Stimulated activated naive CD4-positive, alpha-beta T cell treated with Interleukin-2 at 50 U/mL for 16 hours (primary cell): ENCODE measurements at places on chromosomes 3 and 15.

DNA sequence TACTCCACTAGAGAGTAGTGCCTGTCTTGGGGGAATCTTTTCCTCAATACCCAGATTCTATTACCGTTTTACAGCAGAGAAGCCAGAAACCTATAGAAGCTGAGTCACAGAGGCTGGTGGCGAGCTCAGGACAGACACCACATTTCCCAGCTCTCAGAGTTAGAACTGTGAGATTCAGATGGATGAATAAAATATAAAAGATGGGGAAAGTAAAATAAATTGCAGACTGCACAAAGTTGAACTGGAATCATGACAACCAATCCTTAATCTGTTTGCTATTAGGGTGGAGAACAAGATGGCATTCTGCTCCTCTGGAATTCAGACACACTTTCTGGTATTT lies 40.5 kb upstream of the CMSS1 start:
- no peak for DNase-seq

DNA sequence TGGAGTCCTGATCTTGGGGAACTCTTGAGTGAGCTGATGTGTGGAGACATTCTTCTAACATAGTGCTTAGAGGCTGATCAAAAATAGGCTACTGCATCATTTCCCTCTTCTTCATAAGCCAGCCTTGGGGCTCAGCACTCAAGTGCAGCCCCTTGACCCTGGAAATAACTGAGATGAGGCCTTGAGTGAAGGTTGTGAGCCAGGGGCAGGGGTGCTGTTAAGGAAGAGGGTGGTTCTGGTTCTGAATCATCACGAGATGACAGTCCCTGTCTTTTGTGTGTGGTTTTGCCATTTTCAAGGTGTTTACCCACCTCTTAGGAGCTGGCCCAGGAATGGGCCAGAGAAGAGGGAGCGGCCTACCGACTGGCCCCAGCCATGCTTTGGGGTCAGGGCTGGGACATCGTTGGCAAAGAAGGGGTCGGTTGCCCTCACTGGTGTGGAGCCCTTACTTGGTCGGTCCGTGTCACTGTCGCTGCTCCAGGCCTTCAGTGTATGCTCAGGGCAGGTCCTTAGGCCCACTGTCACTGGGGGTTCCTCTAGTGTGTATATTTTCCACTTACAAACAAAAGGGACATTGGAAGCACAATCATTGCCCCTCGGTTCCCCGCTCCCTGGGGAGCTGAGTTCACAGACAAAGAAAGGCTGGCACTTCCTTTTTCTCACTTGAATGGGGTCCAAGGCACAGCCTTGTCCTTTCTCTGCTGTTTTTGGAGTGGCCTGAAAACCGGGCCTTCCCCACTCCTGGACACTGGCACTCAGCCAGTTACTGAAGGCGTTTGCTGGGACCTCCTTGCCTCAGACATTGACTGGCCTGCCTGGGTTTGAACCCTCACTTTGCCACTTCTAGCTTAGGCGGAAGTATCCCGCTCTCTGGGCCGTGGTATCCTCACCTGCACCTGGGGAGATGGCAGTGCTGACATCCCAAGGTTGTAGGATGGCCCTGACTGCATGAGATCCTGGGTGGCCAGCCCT lies 46.6 kb downstream of the SLC6A6 start:
- no peak for DNase-seq

DNA sequence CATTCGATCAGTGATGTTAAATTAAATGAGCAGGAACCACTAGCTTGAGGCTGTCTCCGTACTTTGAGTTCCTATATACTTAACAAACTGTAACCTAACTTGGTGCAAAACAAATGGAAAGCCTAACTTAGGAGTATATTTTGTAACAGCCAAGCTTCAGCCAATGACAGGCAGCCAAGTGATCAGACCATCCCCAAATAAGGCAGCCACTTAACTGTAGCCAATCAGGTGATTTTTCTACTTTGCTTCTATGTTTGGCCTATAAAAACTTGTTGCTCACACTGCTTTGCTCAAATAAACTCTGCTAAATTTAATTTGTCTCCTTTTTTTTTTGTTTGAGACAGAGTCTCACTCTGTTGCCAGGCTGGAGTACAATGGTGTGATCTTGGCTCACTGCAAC lies 19.3 kb upstream of the ZNF770 start:
- no peak for DNase-seq

GRCh38 chr15:52008698-52009434 lies 10.2 kb upstream of the MAPK6 start:
- DNase-seq = no peak

DNA sequence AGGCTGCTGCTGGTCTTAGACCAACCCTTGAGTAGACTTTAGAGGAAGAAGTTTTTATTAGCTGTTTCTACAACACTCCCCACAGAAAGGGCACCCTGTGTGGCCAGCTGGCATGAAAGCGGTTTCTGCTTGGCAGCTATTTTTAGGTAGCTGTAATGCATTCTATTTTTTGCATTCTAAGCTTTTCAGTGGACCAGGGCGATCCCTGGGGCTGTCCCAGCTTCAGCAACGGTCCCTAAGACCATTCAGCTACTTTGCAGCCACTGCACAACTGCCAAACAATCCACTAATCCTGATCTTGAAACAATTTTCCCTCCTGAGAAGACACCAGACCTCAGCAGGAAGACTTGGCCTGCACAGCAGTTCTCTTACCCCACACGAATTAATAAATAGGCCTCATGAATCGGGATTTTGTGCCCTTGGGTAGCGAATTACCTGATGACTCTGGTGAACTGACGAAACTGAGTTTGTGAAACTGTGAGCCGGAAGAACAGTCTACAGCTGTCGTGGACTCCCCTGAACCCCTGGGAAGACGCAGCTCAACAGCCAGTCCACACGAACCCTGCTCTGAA lies 14.6 kb upstream of the TFRC start:
- no peak for DNase-seq

DNA sequence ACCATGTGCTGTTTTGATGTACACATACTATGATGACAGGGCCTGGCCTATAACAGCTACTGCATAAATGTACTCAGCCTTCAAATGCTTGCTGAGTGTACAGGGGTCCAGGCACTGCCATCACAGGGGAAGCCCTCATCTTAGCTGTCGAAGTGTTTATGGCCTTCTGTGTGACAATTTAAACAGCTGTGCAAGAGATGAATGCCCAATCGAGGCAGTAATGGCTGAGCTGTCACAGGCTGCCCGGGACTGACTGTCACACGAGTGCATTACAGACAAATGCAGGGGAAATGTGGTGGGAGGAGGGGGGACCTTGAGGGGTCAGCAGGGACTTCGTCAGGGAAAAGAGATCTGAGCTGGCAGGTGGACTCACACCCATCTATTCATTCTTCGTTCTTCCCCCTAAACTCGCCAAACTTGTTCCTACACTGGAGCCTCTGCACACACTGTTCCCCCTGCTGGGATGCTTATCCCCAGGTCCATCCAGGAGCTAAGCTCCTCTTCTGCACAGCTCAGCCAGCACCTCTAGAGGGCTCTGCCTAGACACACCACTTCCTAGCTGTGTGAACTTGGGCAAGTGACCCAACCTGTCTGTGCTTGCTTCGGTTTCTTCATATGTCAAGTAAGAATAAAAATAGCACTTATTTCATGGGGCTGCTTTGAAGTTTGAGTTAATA lies 156.2 kb upstream of the IQSEC1 start:
- no peak for DNase-seq

DNA sequence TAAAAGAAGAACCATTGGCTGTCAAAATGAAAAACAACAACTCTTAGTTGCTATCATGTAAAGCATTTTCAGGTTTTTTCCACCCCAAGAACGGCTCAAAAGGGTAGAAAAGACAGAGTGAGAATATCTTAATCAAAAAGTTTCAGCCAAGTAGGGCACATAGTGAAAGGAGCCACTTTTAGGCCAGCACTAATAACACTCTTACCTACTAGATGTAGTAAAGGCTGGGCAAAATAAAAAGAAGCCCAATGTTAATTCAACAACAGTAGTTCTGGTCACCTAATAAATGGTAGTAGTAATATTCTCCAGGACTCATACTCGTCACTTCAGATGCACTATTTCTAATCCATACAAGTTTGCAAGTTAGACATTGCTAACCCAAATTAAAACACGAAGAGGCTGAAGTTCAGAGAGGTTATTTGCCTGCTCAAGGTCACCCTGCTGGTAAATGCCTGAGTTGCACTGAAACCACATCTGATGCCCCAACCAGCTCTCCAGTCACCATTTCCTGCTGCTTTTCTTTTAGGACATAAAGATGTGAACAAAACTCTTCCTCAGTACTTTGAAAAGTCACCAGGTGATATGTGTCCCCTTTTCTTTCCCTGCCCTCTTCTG lies 7.5 kb downstream of the GOLIM4 start:
- DNase-seq = no peak

DNA sequence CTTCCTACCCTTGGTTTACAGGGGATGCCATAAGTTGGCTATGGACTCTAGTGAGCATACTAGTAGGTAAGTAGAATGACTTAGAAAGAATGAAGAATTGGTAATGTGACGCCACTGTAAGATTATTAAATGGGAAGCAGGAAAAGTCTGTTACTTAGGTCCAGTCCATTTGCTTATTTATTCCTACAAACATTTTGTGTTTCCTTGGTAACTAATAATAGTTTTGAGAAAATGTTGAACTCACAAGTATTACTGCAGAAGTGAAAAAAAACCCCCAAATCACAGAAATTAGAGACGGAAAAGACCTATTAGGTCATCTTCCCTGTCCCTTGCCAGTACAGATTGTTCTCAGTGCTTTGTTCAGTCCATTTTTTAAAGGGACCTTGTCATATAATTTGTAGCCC lies 63.5 kb downstream of the CMSS1 start:
- no peak for DNase-seq

DNA sequence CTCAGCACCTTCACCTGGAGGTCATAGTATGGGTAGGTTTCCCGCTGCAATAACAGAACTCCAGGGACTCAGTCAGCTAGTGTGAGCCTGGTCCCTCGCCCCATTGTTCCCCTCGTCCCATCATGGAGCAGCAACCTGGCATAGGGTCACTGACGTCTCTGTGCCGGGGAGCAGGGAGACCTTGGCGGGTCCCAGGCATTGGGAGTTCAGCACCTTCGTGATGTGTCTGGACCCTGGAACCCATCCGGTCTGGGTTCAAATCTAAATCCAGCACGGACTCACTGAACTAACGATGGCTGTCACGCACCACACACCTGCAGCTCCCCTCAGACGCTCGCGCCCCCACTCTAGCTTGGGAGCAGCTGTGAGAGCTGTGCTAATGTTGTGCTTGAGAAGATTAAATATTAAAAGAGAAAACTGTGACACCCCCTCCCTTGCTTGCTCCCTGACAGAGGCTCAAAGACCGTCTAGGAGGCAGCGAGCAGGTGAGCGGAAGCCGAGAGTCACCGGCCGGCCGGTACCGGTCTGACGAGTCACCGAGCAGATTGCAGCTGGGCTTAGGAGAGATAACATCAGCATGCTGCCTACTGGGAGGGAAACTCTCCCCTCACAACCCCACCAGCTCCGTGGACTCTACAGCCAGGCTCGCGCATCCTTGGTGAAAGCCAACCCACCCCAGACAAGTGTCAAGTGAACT lies 742 bp downstream of the PLA2G4F start:
- no peak for DNase-seq

GRCh38 chr3:73719861-73720260 lies 95.1 kb upstream of the PDZRN3 start:
- DNase-seq = no peak

- DNase-seq = no peak
Observed at GRCh38 chr3:136209921-136210320, 13.8 kb upstream of the MSL2 start.

GRCh38 chr3:173553635-173554280 lies 156.2 kb downstream of the NLGN1 start:
- no peak for DNase-seq

DNA sequence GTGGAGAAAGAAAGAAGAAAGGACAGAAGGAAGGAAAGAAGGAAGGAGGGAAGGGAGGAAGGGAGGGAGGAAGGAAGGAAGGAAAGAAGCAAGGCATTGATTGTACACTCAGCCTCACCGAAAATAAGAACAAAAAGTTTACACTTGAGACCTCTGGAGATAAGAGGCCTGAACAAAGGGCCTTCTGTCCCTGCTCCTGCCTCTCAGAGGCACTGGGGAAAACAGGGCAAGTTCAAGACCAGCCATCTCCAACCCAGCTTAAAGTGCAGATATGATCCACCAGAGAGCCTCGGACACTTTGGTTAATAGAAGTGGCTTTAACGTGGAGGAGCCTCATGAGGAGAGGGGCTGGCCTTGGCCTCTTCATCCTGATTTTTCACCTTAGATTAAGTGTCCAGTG lies 582.9 kb upstream of the PPP2R3A start:
- DNase-seq = no peak

DNA sequence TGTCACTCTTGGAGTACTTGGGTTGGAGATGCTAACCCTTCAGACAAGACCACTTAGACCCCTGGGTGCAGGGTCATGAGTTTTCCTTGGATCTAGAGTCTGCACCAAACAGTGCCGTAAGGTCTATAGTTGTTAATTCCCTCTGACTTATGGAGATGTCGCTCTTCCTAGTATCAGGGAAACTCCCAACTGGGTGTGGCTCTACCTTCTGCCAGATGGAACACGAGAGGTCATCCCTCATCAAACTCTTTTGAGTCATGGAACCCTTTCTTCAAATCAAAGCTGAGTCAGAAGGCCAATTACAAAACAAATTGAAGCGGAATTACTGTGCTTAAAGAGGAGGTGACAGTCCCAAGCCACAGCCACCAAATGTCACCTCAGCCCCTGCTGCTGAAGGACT lies 514.9 kb upstream of the PROK2 start:
- DNase-seq = no peak

DNA sequence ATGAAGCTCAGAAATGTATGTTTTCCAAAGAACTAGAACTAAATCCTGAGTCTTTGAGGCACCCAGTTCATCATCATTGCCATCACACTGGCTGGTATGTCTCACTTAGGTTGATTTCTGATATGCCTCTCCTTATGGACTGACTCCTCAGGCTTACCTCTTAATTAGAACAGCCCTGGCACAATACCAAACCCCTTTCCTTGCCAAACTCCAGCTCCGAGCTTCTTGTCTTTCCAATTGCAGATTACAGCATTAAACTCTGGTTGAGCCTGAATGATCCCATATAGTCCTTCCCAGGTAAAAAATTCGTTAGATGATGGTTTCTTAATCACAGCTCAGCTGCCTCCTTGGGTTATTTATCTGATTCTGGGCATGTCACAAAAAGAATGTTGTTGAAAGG lies 66.3 kb downstream of the RTP4 start:
- DNase-seq = no peak

GRCh38 chr3:79809106-79809505 lies 41.3 kb upstream of the ROBO1 start:
- no peak for DNase-seq

- no peak for DNase-seq
Observed at GRCh38 chr3:146813496-146813895, 208.3 kb upstream of the PLSCR5 start.

DNA sequence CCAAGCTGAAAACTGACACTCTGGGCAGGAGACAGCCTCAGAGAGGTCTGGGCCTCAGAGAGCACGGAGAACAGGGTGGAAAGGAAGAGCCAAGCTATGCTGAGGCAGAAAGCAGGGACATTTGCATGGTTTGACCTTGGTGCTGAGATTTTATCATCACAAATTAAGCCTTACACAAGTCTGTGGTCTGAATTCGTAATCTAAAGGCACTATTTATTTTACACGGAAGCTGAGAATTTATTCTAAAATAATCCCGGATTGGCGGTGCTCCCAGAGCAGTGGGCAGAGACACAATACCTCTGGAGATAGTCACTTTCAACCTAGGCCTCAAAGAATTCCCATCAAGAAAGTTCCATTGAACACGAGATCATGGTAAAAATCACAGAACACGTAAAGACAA lies 47.5 kb downstream of the CFAP92 start:
- DNase-seq = no peak

- DNase-seq = no peak
Observed at GRCh38 chr3:14238930-14239329, 60.3 kb downstream of the LSM3 start.

GRCh38 chr3:123655400-123655799 lies 70.5 kb upstream of the HACD2 start:
- no peak for DNase-seq

- no peak for DNase-seq
Observed at GRCh38 chr3:170813266-170813665, 56.7 kb downstream of the RPL22L1 start.
